ENCODE measurements at places on chromosomes 7 and 10.

DNA sequence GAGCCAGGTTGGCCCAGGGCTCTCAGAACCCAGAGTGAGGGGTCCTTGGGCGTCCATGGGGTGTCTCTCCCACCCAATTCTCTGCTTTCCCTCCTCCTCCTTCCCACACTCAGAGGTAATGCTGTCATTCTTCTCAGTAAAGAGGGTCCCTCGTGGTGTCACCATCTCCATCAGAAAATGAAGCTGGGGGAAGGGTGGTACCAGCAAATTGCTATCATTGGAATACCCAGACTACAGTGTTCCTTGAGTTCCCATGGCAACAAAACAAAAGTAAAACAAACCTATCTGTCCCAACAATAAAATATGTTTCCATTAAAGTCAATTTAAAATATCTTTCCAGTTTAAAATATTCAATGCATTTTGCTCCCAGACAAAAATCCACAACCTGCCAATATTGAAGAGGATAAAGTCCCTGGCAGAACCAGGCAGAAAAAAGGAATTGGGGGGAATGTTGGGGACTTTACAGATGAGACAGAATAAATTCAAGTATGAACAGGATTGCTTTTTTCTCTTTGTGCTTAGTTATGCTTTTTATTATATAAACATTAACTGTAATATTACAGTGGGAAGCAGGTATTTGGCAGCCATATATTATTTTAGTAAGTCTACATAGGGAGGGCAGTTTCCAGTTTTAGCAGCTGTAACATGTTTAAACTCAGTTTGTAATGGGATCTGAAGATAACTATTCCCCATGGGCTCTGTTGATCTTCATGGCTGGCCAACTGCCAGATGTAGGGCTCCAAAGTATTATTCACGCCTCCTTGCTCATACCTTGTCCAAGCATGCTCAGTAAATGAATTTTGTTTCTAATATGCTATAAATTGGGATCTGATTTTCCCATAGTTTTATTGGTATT, 182.1 kb downstream of the ARID5B start:
- DNase-seq, result peak; percentile 91

GRCh38 chr7:137325927-137326326, 17.6 kb downstream of the PTN start:
- no peak for DNase-seq

DNA sequence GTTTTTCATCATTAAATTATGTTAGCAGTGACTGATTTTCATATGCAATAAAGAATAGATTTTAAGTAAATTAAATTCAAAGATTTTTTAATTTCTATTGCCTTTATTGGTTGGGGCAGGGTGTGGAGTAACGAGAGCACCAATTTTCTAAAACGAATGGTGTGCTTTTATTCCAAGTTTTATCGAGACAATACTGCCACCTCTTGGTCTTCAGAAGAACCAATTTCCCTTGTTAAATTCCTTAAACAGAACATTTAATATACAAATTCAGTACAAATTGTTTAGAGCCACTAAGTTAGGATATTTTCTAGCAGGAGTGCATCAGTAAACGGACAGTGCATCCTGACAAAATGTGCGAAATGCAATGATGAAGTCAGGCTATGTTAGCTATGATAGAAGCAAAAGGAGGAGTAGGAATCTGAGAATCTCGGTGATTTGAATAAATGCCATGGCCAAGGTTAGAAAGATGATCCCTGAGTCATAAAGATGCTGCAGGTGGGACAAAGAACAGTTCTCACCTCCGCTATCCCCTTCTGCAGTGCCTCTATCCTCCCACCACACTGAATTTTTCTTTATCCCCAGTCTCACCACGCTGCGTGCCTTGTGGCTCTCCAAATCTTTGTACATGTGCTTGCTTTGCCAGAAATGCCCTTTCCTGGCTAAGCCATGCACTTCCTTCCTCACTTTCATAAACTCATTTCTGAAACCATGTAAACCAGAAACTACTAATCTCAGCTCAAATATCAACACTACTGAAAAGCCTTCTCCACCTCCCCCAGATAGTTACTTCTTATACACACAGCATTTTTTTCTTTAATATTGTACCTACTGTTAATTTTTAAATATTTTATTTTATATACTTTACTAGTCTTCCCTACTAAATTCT, 31.9 kb upstream of the AGBL3 start:
- DNase-seq, result peak; percentile 71

- no peak for DNase-seq
Observed at GRCh38 chr10:109159351-109159750, 764.0 kb downstream of the XPNPEP1 start.

- peak; percentile 18 for DNase-seq
Observed at GRCh38 chr10:52229291-52229931, 84.7 kb upstream of the DKK1 start.

DNA sequence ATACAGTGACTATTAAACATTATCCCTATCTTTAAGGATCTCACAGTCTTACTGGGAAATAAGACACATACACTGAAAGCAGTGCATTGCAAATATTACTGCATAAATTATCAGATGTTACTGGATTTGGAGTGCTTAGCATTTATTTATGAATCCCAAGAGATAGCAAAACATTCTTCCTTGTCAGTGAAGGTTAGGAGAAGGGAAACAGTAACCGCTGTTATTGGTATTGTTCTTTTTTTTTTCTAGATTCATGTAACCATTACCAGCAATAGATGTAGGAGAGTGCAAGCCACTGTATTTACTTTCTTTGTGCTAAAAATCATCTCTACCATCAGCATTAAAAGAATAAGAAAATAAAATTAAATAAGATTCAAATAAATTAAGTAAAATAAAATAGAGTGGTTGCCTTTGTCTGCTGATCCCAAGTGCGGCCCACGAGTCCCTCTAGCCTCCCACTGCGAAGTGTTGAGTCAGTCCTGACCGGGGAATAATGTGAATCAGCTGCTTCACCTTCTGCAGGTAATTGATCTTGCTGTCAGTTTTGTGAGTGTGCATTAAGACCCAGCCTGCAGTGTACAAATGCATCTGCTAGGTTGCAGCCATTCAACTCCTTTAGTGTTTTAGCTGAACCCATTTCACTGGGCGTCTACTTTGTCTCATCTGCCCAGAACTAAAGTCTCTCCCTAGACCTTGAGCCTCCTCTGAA, 1344.9 kb downstream of the GATA3 start:
- no peak for DNase-seq

GRCh38 chr7:28298870-28299518, 113.3 kb upstream of the CREB5 start:
- DNase-seq, result peak; percentile 72

DNA sequence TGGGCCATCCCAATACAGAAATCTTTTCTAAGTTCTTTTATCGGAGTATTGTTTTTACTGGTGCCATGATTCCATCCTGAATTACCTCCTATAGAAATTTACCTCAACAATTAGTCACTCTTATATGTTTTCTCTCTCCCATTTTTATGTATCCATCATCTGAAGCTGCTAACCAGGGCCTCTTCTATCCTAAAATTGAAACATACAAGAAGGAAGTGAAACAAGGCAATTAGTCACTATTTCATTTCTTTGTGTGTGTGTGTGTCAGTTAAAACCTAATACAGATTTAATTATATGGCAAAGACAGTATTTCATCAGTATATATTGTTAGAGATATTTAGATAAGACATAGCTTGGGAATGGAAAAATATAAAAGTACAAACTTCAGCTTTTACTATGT, 148.4 kb upstream of the AHR start:
- DNase-seq, result no peak

GRCh38 chr10:21022821-21023220, 125.7 kb upstream of the NEBL start:
- peak; percentile 68 for DNase-seq

DNA sequence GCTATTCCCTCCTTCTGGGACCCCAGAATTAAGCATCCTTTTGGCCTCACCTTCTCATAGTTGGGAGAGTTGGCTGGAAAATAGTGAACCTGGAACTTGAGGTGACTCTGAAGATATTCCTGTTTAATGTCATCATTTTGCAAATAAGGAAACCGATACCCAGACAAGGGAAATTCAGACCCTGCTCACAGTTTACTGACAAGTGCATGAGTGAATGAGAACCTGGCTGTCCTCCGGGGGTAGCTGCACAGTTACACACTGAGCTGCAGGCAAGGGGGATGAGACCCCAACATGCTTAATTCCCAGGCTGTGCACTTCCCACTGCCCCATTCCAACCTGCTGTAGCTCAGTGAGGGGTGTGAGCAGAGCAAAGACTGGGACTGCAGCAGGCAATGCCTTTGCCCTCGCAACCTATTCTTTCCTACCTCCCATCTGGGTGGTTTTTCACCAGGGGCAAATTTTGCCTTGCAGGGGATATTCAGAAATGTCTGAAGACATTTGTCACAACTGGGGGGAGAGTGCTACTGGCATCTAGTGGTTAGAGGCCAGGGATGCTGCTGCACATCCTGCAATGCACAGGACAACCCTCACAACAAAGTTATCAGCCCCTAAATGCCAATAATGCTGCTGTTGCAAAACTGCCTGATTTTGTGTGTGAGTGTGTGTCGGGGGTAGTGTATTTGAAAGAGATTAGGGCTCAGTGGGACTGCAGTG, 136.2 kb downstream of the SORCS3 start:
- DNase-seq, result no peak

DNA sequence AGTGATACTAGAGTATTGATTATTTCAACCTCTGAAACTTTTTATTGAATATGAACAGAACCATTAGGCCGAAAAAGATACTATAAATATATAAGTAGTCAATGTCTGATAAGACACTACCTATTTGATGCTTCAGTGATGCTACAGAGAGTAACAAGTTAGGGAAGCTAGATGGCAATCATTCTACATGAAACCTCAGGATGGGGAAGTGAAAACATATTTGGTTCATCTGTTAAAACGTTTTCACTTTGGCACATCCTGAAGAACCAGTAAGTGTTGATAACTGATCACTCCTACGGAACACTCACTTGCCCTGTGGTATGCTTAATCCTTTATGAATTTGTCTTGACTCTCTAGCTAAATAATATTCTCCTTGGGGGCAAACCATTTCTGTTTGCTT, 1064.9 kb downstream of the NXPH1 start:
- no peak for DNase-seq

DNA sequence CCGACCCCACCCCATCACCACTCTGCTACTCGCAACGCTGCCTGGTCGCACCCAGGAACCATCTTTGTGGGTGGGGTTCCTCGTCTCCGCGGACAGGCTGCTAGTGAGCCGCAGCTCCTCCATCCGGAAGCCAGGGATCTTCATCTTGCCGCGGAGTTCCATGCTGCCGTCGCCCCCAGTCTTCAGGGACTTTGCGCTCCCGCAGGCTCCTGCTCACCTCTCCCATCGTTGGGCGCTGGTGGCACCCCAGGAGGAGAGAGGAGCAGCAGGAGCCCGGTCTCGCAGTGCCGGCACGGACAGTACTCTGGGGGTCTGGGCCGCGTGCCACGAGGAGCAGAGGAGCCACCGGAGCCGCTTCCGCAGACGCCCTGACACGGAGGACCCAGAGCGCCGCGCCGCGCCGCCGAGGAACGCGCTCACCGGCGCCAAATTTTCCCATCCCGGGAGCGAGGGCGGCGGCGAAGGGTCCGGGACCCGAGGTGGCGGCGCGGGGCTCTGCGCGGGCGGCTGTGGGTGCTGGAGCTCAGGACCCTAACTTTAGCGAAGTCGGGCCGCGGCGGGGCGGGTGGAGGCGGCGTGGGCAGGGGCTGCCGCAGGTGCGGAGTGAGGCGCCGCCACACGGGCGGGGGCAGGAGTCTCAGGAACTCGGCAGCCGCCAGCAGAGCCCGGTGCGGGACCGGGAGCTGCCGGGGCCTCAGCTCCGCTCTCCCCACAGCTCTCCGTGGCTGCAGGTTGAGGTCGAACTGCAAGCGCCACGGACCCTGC, 750.1 kb upstream of the SORCS1 start:
- no peak for DNase-seq

DNA sequence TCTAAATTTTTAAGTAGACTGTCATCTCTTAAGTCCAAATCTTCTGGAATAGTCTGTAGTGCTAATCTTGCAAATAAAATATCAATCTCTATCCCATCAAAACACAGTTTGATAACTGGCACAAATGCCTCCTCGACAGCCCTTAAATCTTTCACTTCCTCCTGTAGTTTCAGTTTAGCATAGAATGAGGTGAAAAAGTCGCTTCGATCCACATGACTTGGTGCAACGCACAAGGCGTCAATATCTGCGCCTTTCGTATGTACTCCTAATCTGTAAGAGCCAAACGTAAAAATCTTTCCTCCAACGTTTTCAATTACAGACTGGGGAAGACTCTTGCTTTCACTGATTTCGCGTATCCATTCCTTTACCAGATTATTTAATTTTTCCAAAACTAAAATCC, 603 bp downstream of the PAPOLB start:
- DNase-seq, result no peak

- no peak for DNase-seq
Observed at GRCh38 chr7:87267239-87267900, 47.8 kb upstream of the TMEM243 start.

DNA sequence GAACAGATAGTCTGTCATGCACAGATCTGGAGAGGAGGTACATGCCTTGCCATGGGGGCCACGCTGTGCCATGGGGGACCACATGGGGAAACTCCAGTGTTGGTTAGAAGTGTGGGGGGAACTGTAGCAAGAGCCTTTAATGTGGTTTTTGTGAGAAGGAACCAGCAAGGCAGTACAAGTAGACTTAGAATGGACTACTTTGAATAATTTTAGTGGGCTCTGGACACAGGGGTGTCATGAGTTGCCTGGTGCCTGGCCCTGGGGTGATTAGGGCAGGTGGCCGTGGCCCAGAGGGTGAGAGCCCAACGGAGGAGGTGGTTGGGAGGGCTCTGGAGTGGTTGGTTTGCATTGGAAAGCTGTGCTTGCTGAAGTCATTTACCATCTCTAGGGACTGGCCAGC, 77.2 kb downstream of the CXCL12 start:
- no peak for DNase-seq

DNA sequence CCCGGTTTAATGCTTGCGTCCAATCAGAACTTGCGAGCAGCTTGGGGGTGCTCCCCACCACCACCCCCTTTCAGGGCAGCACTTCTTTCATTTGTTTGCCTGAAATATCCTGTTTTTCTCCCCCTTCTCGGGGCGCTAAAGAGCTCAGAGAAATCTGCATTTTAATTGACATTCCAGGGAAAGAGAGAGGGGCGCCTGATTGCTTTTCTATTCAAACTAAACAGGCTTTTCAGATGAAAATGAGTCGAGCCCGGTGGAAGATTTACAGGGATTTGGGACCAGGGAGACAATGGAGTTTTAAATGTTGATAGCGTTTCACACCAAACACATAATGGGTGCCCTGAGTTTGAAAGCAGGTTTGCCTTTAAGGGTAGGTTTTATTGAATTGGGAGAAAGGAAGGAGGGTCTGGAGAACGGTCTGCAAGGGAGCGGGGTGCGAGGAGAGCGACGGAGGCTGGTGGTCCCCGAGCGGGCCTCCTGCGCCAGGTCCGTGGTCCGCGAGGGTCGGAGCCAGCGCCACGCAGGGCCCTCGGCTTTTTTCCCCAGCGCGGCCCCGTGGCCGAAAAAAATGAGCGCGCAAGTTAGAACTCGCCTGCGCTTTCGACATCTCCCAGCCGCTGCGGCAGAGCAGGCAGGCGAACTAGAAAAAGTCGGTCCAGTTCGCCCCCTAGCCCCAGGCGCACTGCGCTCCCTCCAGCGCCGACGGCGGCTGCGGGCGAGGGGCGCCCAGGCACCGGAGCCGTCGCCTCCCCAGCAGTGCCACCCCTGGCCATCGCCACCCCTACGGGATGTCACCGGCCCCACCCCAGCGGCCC, 1.3 kb downstream of the FGFR2 start:
- peak; percentile 17 for DNase-seq

- DNase-seq, result no peak
Observed at GRCh38 chr10:24971374-24971773, 19.0 kb upstream of the PRTFDC1 start.

All from choroid plexus epithelial cell (primary cell).